ENCODE measurements at places on chromosomes 6 and 20.

- no peak for DNase-seq
Observed at GRCh38 chr6:108541843-108542759, 18.6 kb upstream of the FOXO3 start.

- no peak for DNase-seq
Observed at GRCh38 chr20:9617940-9618339, 103.5 kb downstream of the LAMP5 start.

GRCh38 chr6:75579951-75580350, 21.7 kb upstream of the SENP6 start:
- no peak for DNase-seq

GRCh38 chr20:3312940-3313682, 74.1 kb upstream of the SLC4A11 start:
- no peak for DNase-seq

- no peak for DNase-seq
Observed at GRCh38 chr20:24866008-24866407, 83.1 kb upstream of the CST7 start.

GRCh38 chr20:35000311-35000921, 44.7 kb downstream of the MYH7B start:
- no peak for DNase-seq

- no peak for DNase-seq
Observed at GRCh38 chr6:156068881-156069280, 613.2 kb upstream of the NOX3 start.

GRCh38 chr20:63394069-63394919, 33.1 kb upstream of the CHRNA4 start:
- DNase-seq: no peak

DNA sequence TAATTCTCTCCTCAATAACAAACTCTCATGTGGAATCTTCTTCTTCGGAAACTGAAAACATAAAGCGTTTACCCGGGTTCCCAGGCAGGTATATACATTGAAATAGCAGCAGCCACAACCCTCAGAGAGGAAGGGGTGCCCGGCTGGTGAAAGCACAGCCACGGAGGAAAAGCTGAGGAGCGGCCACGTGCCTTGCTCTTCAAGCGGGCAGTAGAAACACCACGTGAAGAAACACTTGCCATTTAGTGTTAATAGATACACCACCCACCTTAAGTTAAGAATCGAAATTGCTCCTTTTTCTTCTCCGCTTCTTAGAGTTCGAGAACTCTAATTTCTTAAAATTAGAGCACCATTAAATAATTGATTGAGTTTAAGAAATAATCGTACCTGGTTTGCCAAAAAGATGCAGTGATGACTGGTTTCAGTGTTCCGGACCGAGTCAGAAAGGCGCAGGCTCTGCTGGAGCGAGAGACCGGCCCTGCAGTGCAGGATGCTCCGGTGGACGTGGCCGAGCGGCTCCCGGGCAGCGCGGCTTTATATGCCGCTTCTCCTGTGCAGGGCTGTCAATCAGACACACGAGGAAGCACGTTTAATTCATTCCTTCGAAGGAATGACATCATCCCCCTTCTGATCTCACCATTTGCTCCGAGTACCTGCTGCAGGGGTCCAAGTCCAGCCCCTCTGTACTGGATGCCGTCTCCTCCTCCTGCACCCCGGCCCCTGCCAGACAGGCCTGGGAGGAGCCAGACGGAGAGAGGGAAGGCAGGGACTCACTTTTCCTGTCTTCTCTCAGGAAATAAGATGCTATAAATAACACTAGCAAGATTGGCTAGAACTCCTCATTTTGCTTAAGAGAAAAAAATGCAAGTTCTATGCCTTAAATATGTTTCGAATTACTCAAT, at the start of gene THBS2:
TSS of gene THBS2 (minus strand) at position 510 of the 902 bp plus-strand sequence. CDS start 3,062 bp downstream, outside the sequence.
- DNase-seq: no peak

- no peak for DNase-seq
Observed at GRCh38 chr6:137259349-137259748, 40.2 kb upstream of the IFNGR1 start.

DNA sequence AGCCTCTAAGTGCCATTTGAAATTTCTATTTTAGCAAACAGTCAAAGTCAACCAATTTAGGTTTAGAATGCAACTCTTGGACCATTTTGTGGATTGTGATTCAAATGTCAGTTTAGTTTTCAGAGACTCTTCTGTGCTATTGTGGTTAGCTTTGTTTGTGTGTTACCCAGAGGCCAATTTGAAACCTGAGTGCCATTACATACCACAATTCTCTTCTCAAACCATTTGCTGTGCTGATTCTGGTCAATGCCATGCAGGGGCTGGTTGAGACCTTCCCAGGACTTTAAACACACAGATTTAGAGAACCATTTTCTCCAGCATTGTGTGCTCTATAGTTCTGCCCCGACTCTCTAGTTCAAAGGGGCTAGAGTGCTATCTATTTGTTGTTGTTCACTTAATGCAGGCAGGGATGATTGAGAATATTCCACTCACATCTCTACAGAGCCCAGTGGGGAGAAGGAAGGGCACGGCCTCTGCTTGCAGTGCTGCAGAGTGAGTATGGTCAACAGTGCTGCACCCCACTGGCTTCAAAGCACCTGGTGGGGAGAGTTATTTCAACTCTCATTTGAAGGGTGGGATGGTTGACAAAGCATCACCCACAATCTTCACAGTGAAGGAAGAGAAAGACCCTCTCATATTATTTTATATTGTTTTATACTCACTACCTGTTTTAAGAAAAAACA, 738.2 kb downstream of the COL12A1 start:
- DNase-seq: no peak

DNA sequence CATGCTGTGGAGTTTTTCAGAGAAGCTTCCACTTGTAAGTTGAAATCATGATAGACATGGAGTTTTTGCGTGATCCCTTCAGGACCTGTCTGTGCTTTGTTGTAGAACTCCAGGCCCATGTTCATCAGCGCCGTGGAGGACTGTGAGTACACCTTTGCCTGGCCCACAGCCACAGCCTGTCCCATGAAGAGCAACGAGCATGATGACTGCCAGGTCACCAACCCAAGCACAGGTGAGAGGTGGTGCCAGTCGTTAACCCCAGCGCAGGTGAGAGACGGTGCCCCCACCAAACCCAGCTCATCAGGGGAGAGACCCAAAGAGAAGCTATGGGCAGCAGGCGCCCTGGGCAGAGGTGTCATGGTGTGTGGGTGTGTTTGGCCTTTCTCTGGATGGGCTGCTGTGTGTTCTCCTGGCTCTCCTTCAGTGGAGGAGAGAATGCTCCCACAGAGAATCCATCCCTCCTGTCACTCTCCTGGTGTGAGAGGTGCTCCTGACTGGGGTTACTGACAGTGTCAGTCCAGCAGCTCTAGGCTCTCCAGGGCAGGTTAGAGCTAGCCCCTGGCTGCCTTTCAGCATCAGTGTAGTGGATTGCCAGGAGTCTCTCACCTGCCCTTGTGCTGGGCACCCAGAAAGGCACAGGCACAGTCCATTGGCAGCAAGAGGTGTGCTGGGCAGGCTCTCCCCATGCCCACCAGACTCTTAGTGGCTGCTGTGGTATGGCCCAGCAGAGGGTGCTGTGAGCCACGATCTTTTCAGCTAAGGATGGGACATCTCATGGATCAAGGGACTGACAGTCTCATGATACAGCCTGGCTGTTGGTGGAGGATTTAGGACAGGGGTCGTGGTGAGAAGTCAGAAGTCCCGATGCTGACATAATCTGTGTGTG, 49.6 kb upstream of the SLC22A1 start:
- no peak for DNase-seq

- DNase-seq: no peak
Observed at GRCh38 chr6:10534419-10534762, 13.2 kb downstream of the GCNT2 start.

DNA sequence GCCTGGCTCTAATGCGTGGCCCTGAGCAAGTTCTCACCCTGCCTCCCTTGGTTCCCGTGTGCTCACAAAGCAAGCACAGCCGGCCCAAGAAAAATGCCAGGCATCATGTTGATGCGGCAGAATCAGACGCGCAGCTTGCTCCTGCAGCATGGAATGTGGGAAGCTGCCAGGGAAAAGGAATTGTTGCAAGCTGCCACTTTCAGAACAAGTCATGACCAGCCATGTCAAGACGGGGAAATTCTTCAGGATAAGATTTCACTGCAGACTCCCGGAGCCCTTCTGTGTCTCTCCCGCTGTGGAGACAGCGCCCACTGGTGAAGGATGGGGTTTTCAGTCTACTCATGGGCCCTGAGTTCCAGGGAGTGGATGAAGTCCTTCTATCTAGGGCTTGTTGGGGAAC, 4.6 kb downstream of the DACT2 start:
- no peak for DNase-seq

- DNase-seq: no peak
Observed at GRCh38 chr20:48536206-48536605, 291.6 kb downstream of the PREX1 start.

DNA sequence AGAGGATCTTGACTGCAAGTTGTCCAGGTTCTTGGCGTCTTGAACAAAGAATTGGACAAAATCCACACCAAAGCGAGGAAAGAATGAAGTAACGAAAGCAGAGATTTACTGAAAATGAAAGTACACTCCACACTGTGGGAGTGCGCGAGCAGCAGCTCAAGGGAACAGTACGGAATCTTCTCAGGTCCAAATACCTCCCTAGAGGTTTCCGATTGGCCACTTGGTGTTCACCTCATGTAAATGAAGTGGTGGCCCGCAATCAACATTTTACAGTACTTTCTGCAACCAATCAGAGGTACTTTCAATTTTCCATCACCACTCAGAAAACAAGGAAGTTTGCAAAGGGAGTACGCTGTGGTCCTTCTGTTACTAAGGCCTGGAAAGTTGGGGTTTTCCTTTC, 122.4 kb downstream of the PTPRK start:
- no peak for DNase-seq

GRCh38 chr6:6793388-6794250, 205.1 kb downstream of the LY86 start:
- no peak for DNase-seq

GRCh38 chr6:157656437-157656997, 166.5 kb upstream of the SNX9 start:
- DNase-seq: no peak

- no peak for DNase-seq
Observed at GRCh38 chr6:139531148-139532115, 157.0 kb upstream of the CITED2 start.

DNA sequence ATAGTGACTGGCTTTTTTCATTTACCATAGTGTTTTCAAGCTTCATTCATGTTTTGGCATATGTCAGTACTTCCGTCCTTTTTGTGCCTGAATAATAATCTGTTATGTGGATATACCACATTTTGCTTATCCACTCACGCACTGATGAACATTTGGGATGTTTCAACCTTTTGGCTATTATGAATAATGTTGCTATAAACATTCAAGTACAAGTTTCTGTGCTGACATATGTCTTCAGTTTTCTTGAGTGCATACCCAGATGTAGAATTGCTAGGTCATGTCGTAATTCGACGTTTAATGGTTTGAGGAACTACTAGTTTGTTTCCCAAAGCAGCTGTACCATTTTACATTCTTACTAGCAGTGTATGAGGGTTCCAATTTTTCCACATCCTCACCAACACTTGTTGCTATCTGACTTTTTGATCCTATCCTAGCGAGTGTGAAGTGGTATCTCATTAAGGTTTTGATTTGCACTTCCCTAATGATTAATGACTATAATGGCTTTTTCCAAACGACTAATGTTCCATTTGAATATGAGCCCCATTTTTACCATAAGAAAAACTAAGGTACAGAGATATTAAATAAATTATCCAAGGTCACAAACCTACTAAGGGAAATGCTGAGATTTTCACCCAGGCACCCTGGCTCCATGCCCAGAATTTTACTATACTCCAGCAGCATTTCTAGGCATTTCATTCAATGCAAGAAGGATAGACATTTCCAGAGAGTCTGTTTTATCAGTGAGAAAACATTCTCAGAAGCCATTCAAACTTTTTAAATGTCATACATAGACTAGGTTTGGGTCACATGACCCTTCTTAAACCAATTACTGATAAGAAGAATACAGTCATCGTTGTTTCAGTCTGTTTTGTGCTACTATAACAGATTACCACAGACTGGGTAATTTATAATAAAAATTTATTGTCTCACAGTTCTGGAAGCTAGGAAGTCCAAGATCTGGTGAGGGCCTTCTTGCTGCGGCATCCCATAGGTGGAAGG, 71.1 kb upstream of the RUNX2 start:
- DNase-seq: no peak

All from activated CD8-positive, alpha-beta memory T cell treated with anti-CD3 and anti-CD28 coated beads, Interleukin-2, amount 50 U/mL, for 48 hours (primary cell).